ENCODE measurements at places on chromosomes 7 and 10.

DNA sequence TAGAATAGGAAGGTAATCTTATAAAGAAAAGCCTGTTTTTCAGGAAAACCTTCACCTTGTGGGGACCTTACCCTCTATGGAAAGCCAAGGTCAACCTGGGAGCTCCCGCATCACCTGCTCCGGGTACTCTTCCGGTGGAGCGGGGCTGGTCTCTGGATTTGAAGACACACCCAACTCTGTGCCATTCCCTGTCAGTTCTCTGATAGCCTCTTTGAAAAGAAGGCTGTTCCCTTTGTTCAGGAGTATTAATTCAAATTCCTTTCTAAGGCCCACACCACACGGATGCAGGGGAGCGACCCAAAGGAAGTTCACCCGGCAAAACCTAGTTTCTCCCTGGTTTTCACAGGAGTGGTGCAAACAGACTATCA lies 10.7 kb downstream of the CTBP2 start:
- no peak for DNase-seq

- no peak for DNase-seq
Observed at GRCh38 chr7:4225881-4226523, 456.1 kb upstream of the FOXK1 start.

DNA sequence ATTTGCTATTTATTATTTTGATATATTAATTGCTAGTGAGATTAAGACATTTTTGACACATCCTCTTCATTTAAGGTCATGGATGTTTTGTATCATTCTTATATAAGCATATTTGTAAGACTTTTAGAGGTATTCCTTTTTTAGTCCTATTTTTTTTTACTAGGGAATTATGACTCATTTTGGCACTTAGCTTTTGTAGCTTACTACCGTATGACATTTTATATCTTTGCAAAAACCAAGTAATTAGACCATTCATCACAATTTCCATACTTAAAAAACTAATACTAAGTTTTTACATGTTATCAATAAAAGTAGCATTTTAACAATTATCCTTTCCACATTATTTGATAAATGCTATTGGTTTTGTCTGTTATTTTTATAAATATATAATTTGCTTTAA lies 41.6 kb downstream of the BMPR1A start:
- DNase-seq = peak; percentile 39

DNA sequence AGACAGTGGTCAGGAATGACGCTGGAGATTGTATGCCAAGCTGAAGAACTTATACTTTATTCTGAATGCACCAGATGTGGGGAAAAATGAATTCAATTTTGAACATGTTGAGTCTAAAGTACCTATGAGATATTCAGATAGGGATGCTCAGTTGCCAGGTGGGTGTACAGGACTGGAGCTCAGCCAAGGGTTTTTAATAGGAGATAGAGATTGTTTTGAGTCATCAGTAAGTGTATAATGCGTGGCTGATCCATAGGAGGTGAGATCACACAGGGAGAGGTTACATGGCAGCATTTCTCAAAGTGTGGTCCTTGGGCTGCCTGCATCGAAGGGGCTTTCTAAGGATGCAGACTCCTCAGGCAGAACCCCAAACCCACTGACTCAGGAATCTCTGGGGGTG lies 6.8 kb upstream of the HIPK2 start:
- no peak for DNase-seq

DNA sequence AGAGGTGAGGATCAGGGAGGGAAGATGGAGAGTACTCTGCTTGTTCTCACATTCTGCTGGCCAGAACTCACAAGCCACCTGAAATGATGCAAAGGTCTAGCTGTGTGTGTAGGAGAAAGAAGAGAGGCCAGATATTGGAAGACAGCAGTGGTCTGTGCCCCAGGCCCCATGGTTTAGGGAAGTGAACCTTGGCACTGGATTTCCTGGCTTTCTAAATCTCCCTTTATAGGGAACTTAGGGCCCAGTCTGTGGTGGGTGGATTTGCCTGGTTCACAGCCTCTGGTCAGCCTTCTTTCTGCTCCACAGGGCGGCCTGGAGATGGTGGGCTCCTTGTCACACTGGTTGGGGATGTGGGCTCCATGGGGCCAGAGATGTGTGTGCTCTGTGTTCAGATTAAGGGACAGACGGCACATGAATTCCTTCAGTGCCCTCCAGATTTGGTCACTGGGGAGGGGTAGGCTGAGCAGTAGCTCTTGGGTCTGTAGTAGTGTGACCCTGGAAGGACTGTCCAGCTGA lies 9.5 kb upstream of the SH2D4B start:
- DNase-seq = no peak

- no peak for DNase-seq
Observed at GRCh38 chr7:36198854-36199266, 45.8 kb downstream of the EEPD1 start.

DNA sequence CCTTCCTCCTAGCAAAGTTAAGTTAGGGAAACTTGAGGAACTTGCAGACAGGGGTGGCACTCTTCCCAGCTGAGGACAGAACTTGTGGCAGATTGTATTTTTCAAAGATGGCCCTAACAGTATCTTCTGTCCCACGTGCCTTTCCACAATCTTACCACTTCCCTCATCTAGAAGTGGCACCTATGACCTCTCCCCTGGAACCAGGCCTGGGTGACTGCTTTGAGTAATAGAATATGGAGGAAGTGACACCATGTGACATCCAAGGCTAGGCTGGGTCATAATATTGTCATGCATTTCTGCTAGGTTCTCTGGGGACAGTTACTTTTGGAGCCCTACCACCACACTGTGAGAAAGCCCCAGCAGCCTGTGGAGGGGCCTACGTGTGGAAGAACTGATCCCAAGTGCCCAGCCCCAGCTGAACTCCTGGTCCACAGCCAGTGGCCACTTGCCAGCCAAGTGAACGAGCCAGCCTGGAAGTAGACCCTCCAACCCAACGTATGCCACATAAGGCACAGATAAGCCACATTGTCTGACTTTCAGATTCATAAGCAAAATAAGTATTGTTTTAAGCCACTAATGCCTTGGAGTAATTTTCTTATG lies 193.7 kb downstream of the PTPN20 start:
- DNase-seq = no peak

DNA sequence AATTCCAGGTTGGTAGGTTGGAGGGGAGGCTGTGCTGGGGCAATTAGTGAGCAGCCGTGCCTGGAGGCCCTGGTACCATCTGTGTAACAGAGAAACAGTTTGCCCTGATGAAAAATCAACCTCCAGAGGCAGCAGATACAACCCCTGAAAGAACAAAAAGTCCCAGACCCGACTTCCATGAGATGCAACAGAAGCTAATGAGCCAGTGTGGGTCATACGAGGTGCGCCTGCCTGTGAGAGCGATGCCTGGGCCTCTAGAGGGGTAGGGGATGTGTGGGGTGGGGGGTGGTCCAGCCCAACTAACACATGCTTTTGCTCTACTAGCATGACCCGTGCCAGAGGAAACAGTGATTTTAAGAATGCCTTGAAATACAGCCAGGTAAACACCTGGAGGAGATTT lies 39.3 kb downstream of the CELF2 start:
- no peak for DNase-seq

DNA sequence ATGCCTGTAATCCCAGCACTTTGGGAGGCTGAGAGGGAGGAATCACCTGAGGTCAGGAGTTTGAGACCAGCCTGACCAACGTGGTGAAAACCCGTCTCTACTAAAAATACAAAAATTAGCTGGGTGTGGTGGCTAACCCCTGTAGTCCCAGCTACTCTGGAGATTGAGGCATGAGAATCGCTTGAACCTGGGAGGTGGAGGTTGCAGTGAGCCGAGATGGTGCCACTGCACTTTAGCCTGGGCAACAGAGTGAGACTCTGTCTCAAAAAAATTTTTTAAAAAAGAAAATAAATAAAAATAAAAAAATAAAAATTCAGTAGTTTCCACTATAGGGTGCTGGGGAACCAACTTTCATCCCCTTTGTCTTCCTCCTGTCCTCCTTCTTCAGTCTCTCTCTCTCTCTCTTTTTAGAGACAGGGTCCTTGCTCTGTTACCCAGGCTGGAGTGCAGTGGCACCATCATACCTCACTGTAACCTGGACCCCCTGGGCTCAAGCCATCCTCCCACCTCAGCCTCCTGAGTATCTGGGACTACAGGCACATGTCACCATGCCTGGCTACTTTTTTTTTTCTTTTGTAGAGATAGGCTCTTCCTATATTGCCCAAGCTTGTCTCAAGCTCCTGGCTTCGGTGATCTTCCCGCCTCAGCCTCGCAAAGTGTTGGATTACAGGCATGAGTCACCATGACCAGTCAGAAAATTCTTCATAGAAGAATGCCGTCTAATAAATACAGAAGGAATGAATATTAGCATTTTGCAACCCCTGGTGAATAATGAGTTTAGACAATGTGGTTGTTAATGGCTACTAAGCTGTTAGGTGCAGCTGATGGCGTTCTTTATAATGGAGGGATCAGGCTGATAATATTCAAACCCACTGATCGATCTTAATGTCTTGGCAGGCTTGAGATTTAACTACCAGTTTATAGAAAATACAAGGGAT lies 20.6 kb downstream of the RBM20 start:
- peak; percentile 79 for DNase-seq

GRCh38 chr7:54813398-54813797 lies 54.4 kb upstream of the SEC61G start:
- no peak for DNase-seq

DNA sequence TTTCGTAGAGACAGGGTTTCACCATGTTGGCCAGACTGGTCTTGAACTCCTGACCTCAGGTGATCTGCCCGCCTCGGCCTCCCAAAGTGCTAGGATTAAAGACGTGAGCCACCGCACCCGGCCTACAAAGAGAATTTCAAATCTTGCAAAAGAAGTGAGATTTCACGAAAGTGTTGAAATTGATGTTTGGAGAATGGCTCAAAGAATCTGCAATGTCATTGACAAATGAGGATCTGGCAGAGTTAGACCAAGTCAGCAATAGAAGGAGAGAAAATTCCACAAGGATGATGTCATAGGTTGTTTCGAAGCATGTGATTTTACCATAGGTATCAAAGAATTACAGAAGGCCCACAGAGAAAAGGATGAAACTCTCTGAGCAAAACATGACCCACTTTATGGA lies 71.7 kb downstream of the LYZL2 start:
- DNase-seq = peak; percentile 36

DNA sequence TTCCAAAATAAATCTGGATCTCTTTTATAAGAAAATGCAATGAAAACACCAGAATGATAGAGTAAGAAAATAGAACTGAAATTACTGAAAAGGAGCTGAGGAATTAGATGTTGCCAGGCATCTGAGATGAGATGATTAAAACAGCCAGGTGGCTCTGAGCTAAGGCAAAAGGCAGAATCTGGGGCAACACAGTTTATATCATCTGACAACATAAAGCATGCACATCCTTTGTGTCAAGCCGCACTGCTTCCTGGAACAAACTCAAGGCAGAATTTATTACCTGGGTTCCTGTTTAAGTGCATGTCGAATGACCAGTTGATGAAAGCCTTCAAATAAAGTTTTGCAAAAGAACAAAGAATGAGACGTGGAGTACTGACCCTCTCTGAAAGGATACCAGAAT lies 247.0 kb downstream of the SNX10 start:
- no peak for DNase-seq

DNA sequence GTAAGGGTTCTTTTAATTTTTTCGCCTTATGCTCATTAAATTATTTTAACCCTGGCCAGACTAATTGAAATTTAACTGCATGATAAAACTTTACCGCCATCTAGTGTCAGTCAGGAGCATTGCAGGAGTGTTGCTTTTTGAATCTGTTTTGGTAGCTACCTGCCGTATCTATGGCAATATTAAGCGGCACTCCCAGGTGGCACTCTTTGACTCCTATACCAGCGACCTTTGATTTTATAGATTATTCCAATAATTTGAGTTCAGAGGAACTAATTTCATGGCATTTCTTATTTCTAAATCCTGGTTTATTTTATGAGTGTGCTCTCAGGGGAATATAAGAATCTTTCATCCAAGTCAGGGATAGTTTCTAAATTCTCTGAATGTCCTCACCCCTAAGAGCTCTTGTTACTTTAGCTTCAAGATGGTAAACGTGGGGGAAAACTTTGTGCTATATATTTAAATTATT lies 198.9 kb downstream of the REEP3 start:
- DNase-seq = peak; percentile 71

DNA sequence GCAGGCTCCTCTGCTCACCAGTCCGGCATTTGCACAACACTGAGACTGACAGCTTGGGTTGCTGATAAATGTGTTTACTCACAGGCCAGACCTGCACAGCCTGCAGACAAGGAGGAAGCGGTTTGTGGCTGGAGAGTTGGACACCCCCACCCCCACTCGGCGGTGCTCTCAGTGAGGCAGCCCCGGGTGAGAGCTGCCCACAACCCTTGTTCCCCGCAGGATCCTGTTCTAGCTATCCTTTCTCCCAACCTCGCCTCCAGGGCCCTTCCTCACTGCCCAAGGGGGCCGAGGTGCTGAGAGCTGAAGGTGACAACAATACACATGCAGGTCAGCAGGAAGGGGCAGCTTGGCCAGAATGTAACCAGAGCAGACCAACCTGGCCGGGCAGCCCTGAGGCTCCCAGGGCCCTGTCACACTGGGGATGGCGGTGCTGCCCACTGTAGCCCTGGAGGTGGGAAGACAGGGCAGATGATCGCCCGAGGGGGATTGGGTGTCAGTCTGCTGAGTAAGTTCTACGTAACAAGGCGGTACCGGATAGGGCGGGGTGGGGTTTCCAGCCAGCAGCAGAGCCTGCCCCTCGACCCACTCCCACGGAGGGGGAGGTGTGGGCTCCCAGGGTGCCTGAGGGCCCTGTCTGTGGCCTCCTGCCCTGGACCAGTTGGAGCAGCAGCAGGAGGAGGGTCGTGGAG lies 2.1 kb upstream of the ADAM8 start:
- DNase-seq = no peak

DNA sequence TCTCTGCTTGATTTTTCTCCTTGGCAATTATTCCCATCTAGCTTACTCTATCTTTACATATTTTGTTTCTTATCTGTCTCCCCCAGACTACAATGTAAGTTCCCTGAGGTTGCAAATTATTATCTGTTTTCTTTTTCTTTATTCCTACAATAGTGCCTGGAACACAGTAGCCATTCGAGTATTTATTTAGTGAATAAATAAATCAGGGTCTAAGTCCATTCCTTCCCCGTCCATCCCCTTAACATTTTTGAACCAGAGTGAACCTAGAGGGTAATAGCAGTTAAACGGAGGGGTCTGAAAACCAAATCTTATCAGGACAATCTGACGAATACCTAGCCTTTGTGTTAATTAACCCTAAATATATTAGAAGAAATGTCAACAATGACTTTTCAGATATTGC lies 252.8 kb upstream of the YAE1 start:
- no peak for DNase-seq

- no peak for DNase-seq
Observed at GRCh38 chr10:35716776-35717175, 74.7 kb upstream of the FZD8 start.

DNA sequence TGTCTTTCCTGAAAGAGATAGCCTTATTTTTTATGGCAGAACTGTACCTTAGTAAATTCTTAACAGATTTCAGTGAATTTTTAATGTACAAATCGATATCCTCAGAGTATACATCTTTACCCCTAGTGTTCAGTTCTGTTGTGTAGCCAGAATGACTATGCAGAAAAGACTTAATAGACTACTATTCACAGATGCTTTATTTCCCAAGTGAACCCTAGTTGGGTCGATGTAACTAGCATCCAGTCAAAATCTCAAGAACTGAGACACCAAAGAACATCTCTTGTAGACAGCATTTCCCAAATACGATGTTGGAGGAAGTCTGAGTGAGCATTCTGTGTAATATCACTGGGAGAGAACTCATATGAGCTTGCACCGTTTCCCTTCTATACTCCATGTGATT lies 1.5 kb downstream of the AKR1C3 start:
- peak; percentile 44 for DNase-seq
